ENCODE measurements at places on chromosomes 1 and 21. TPM values are rescaled to one million over a fixed set of nuclear protein-coding genes. Genes with fewer than 3 reads are reported as not detected.

Gene RAB7B
- total RNA-seq, result 2.8 TPM

Gene DEPDC1
- 9.9 TPM for total RNA-seq

Gene SPRR2A
- total RNA-seq, result not detected

Gene ANGPTL1
- 4.7 TPM for total RNA-seq

Gene CLCA4
- total RNA-seq, result not detected

Gene TEKT2
- not detected for total RNA-seq

Gene GPX7
- 44.7 TPM for total RNA-seq

Gene NEGR1
- total RNA-seq, result 15.7 TPM

Gene CD1E
- total RNA-seq, result not detected

Gene KRTCAP2
- total RNA-seq, result 92.7 TPM

Gene SYT11
- 28.5 TPM for total RNA-seq

Gene HHIPL2
- total RNA-seq, result 1.3 TPM

Gene GNG12
- total RNA-seq, result 315 TPM

Gene ILDR2
- not detected for total RNA-seq

Gene C1orf94
- not detected for total RNA-seq

Gene KRTAP10-11
- not detected for total RNA-seq

Gene KCNN3
- not detected for total RNA-seq

Gene AK5
- 81.3 TPM for total RNA-seq

Gene FAM72D
- 1.1 TPM for total RNA-seq

Gene HPCA
- not detected for total RNA-seq

Gene TFF1
- total RNA-seq, result not detected

Gene KCNA10
- not detected for total RNA-seq
